ENCODE measurements at places on chromosomes 2 and 18.

DNA sequence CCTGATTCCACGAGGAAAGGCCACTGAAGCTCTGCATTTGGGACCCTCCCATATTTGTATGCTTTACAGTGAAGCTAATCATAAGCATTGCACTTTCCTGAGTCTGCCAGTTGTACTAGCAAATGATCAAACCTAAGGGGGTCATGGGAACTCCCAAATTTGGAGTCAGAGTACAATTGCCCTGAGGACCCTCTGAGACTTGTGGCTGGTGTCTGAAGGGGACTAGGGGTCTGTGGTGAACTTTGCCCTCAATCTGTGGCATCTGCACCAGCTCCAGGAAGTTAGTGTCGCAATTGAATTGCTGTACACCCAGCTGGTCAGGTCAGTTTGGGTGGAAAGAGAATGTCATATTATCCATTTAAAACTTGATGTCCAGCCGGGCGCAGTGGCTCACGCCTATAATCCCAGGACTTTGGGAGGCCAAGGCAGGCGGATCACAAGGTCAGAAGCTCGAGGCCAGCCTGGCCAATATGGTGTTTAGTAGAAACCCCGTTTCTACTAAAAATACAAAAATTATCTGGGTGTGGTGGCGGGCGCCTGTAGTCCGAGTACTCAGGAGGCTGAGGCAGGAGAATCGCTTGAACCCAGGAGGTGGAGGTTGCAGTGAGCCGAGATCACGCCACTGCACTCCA, 18.1 kb downstream of the SOWAHC start:
- no peak for DNase-seq

GRCh38 chr2:36889795-36890194, 76.5 kb downstream of the STRN start:
- DNase-seq = no peak

DNA sequence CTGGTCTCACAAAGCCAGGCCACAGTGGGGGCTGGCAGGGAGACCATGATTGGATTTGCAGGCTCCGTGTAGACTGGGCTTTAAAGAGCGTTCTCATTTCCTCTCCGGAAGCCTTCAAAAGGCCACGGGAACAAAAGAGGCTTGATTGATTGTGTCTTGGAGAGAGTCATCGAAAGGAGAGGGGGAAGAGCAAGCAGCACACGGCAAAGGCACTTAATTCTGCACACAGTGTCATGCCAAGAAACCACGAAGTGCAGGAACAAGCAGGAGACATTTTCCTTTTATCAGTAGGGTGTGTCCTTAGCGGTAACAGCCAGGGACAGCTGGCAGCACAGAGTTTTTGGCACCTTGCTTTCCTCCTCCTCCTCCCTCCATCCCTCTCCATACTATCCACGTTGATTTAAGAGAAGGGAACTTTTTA, 47.7 kb downstream of the GLI2 start:
- no peak for DNase-seq

DNA sequence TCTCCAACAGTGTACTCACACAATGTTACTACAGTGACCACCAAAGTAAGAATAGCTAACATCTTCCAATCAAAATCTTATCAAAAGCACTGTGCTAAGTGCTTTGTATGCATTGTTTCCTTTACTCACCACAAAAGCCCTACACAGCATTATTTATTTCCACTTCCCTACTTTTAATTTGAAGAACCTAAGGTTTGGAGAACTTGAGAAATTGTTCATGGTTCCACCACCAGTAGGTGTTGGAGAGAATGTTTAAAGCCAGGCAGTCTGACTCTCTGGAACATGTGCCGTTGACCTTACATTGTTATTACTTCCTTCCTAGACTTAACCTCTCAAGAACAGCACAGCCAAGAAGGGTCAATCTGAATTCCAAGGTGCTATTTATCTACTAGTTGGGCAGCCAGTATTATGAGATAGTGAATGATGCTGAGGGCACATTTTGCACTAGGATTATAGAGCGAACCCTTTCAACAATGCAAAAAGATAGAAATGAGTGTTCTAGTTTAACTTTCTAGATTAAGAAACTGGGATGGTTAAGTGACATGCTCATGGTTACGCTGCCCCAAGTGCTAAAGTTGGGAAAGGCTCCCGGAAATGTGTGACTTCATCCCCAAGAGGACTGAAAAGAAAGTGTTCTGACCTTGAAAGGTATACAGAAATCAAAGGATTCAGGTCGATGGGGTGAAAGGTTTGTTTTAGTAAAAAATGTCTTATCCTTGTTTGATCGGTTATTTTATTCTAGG, 55.2 kb upstream of the FAM136A start:
- DNase-seq = no peak

Data from effector CD8-positive, alpha-beta T cell (primary cell).